CD4-positive, alpha-beta T cell treated with Interferon alpha-2 for 1 hour (primary cell): ENCODE measurements at places on chromosomes 13 and 19.

- no peak for DNase-seq
These were observed 82.2 kb downstream of the TNFSF11 start for GRCh38 chr13:42656161-42656560.

DNA sequence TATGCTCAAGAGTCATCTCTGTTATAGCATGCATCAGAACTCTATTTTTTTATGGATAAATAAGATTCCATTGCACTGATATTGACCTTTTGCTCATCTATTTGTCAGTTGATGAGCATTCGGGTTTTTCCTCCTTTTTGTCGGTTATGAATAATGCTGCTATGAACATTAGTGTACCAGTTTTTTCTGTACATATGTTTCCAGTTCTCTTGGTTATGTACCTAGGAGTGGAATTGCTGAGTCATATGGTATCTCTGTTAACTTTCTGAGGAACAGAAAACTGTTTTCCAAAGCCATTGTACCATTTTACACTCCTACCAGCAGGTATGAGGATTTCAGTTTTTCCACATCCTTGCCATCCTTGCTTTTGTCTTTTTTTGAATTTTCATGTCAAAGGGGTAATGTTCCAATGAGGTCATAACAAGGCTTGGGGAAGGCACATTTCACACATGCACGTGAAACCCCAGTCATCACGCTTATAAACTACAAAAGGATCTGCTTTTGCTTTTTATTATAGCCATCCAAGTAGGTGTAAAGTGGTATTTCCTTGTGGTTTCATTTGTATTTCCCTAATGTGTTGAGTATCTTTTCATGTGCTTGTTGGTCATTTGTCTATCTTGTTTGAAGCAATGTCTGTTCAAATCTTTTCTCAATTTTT, 14.6 kb downstream of the KBTBD7 start:
- no peak for DNase-seq

GRCh38 chr19:4600893-4601292, 38.4 kb upstream of the TNFAIP8L1 start:
- no peak for DNase-seq

- no peak for DNase-seq
These were observed 474.0 kb downstream of the FOXO1 start for GRCh38 chr13:40192452-40192851.

GRCh38 chr19:4058693-4059452, 7.8 kb downstream of the ZBTB7A start:
- DNase-seq = no peak

DNA sequence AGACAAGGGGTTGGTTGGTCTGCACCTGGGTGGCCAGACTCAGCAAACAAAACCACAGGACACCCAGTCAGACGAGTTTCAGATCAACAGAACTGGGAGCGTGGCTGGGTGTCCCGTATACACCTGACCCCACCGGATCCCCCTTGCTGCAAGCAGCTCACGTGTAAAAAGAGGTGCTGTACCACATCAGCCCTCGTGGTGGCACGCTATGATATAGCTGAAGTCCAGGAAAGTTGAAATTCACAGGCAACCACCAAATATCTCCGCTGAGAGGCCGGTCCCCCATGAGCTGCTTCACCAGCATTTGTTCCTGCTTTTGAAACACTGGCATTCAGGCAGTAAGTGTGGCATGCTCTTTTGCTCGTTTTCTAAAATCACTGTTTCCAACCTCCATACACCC, 92.3 kb downstream of the TUBA3C start:
- no peak for DNase-seq

DNA sequence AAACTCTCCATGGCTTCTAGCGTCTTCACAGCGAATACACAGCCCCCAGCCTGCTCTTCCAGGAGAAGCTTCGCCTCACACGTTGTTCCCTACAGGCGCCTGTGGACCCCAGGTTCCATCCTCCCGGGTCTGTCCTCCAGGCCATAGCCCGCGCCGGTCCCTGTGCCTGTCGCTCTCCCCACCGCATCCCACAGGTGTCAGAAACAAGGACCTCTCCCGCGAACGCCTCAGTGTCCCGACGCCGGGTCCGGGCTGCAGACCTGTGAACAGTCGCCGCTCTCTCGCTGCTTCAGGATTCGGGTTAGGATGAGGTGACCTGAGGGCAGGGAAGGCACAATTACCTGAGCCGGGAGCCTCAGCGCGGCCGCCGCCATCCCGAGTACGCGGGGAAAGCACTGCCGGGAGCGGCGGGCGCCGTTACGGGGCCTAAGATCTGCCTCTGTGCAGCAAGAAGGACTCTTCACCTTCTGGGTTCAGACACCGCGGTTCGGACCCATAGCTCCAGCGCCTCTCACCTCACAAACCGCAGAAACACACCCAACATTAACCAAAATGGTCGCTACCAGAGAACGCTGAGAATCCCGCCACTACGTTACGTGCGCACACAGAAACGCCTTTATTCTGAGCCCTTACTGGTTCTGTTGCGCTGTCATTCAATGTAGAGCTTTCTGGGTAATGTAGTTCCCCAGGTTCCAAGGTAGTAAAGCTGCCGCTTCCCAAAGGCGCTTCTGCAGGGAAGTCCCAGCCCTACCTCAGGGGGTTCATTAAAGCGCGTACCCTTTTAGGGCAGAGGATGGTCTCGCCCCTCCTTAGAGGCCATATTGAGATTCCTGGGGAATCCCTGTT, at the start of gene ZNF418:
ZNF418 (minus strand) TSS at position 583 of the 846 bp plus-strand sequence. CDS start 1,580 bp downstream, outside the sequence.
- DNase-seq = peak; percentile 60

- no peak for DNase-seq
These were observed 292.2 kb downstream of the MZT1 start for GRCh38 chr13:72435251-72435650.

DNA sequence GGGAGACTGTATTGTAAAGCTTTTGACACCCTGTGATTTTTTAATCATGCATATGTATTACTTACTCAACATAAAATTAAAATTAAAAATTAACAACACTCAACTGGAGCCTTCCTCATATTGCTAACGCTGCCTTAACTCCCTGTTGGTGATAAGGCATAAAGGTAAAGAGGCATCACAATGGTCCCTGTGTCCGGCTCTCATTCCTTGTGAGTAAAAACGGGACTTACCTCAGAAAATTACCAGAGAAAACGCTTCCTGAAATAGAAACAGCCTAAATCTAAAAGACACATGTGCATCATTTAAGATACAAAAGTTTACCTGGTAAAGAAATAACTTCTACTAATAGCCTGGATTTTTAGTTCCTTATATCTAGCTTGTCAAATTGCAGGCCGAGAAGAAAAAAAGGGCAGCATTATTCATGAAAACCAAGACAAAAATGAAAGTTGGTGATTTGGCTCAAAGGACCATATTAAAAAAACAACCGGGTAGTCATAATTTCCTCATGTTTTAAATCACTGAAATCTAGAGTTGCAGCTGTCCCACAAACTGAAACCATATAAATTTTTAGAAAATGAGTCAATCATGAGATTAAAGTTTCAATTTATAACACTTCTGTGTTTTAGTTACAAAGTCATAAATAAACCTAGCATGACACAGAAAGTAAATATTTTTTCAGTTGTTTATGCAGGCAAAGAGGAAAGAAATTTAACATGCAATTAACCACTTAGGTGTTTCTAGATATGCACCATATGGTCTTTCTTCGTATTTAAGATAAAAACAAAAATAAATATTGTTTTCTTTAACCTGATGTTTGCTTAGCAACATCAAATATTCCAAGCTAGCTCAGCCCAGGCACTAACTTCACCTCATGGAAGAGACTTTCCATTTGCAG, 94.7 kb downstream of the MIPEP start:
- no peak for DNase-seq

GRCh38 chr19:29478578-29479565, 46.9 kb upstream of the VSTM2B start:
- no peak for DNase-seq

- DNase-seq = no peak
These were observed 48.0 kb upstream of the ABCC4 start for GRCh38 chr13:95349267-95349666.

DNA sequence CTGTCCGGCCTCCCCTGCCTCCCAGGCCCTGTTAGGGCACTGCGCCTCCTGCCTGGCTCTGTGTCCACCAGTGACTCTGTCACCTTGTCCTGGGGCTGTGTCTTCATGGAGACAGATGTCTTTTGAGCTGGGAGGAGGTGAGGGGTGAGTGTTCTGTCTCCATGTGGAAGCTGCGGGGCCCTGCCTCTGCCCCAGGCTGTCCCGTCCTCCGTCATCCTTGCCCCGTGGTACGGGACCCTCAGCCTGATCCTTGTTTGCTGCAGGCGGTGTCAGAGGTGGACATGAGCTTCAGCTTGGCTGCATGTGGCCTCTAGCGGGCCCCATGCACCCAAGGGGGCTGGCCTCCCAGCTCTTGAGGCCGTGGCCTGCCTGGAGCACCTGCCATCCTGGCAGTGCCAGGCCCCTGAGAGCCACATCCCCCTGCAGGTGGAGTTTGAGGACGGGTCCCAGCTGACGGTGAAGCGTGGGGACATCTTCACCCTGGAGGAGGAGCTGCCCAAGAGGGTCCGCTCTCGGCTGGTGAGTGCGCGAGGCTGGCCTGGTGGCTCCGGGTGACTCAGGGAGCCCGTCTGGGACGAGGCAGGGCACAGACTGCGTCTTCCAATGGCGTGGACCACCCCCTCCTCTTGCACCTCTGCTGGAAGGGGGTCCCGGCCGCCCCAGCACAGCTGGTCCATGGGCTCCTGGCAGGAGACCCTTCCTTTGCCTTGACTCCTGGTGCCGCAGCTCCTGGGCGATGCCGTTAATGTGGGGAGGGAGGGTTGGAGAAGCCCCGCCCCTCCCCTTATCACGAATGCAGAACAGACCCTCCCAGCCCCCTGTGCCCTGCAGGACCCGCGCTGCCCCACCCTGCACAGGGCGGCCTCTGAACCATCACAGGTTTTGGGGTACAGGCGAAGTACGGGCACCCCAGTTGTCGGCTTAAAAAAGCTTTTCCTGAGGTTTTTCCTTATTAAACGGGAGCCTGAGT, 181.3 kb downstream of the KDM4B start:
- no peak for DNase-seq

- DNase-seq = peak; percentile 30
These were observed 4.0 kb downstream of the MAG start for GRCh38 chr19:35295792-35296462.

- no peak for DNase-seq
These were observed 51.8 kb upstream of the IPO5 start for GRCh38 chr13:97901716-97902115.

- no peak for DNase-seq
These were observed 148.2 kb downstream of the RAP2A start for GRCh38 chr13:97582170-97582569.

DNA sequence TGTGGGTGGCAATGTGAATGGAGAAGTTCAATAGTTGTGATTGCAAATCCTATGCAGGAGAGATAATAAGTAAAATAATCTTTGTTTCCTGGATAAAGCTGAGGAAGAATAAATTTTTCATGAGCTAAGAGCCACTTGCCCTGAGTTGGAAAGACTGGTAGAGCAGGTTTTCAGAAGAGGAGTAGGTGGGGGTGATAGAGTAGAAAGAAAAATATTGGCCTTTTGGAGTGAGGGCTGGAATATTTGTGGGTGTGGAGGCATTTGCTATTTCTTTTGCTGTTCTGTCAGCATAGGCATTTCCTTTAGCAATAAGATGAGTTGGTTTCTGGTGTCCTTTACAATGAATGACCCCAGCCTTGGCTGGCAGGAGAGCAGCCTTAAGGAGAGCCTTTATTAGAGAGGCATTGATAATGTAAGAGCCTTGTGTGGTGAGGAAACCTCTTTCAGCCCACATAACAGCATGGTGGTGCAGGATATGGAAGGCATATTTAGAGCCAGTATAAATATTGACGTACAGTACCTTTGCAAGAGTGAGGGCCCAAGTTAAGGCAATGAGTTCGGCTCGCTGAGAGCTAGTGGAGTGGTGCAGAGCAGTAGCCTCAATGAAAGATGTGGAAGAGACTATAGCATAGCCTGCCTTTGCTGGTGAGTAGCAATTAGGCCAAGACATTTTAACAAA, 11.6 kb upstream of the ZNF431 start:
- no peak for DNase-seq

GRCh38 chr13:110347535-110348308, 40.6 kb downstream of the COL4A2 start:
- no peak for DNase-seq

- DNase-seq = peak; percentile 36
These were observed at the start of gene GSX1 for GRCh38 chr13:27792393-27793218. GSX1 (plus strand) TSS chr13:27792483; CDS start chr13:27792691, 208 bp downstream.

DNA sequence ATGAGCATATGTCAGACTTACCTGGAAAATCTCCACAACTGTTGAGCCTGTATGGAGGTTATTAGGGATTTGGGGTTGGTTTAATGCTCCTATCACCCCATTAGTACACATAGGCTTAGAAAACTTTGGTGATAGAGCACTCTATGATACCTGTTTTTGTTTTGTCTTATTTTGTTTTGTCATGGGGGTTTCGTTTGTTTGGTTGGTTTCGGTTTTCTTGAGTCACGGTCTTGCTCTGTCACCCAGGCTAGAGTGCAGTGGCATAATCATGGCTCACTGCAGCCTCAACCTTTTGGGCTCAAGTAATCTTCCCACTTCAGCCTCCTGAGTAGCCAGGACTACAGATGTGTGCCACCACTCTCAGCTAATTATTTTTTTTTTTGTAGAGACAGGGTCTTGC, 70.0 kb downstream of the MZT1 start:
- no peak for DNase-seq

GRCh38 chr13:30576528-30576927, 41.2 kb upstream of the USPL1 start:
- DNase-seq = peak; percentile 72
